ENCODE measurements at places on chromosomes 2 and 18. TPM values are rescaled to one million over a fixed set of nuclear protein-coding genes. Genes with fewer than 3 reads are reported as not detected.

Gene DSG3
- total RNA-seq = 856 TPM

Gene ITPRIPL1
- total RNA-seq = 3.1 TPM

DNA sequence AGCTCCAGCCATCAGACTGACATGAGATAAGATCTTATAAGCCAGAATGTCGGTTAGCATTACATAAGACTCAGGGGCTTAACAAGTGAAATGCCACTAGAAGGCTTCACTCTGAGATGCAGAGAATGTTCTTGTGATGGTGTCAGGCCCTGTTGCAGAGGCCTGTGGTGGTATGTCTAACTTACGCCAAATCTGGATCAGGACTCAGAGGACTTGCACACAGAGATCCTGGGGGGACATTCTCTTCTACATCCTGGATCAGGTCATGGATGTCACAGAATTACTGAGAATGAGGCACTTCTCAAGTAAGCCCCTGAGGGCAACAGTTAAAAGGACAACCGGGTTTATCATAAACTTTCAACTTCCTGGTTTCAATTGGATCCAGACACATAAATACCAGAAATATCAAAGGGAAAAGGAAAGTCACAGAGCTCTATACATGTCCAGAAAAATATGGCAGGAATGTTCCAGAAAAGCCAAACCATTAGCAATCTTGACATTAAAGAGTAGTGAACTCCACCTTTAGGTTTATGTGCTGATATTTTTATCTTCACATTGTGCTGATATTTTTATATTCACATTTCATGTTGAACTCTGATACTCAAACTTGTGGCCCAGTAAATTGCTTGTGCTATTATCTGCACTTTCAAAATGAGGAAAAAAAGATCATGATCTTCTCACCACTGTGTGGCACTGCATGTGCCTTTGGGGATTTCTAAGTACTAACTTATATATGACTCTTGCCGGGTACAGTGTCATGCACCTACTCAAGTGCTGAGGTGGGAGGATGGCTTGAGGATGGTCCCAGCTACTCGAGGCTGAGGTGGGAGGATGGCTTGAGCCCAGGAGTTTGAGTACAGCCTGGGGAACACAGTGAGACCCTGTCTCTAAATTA, 137.5 kb upstream of the RNF152 start:
- DNase-seq = no peak

GRCh38 chr18:61910101-61910500, 17.3 kb upstream of the RNF152 start:
- DNase-seq = no peak

DNA sequence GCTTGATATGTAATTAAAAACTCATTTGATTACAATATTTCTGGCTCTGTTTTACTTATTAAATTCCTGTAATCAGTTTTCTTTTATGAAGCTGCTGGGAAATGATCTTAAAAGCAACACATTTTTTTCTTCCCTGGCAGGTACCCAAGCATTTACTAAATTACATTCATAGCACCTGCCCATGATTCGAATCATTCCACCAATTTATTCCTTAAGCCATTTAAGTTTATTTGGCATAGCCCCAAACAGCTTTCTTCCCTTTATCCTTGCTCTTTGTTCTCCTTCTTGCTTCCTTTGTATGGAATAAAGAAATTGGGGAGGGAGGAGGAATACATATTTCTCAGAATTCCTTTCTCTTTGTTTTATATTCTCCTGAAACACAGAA, 241.3 kb downstream of the AGPS start:
- DNase-seq = no peak

DNA sequence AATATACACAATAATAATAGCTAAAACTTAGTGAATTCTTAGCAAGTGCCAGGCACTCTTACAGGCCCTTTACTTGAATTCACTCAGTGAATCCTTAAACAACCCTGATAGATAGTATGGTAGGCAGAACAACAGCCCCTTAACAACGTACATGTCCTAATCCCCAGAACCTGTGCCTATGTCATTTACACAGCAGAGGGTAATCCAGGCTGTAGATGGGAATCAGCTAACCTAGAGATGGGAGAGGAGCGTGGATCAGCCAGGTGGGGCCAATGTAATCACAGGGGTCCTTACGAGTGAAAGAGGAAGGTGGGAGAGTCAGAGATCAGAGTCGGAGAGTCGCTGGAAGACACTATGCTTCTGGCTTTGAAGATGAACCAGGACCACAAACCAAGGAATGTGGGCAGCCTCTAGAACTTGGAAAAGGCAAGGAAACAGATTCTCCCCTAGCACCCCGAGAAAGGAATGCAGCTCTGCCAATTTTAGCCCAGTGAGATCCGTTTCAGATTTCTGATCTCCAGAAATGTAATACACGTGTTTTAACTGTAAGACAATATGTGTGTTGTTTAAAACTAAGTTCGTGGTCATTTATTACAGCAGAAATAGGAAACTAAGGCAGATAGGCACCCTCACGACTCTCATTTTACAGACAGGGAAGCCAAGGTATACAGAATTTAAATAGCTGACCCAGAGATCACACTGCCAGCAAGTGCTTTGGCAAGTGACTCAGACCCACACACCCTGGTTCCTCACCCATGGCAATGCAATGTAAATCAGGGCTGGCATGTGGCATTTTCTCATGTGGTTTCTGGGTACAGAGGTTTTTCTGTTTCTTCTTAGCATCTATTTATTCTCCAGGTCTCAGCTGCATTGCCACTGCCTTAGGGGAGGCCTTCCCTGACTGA, 68.9 kb downstream of the DOCK10 start:
- no peak for DNase-seq
